Stimulated activated CD8-positive, alpha-beta memory T cell treated with anti-CD3 and anti-CD28 coated beads, Interleukin-4, amount 100 ng/mL, for 48 hours (primary cell): ENCODE measurements at places on chromosomes 1 and 21.

- DNase-seq = no peak
Measured at GRCh38 chr1:110393286-110393685, 2.5 kb upstream of the SLC16A4 start.

DNA sequence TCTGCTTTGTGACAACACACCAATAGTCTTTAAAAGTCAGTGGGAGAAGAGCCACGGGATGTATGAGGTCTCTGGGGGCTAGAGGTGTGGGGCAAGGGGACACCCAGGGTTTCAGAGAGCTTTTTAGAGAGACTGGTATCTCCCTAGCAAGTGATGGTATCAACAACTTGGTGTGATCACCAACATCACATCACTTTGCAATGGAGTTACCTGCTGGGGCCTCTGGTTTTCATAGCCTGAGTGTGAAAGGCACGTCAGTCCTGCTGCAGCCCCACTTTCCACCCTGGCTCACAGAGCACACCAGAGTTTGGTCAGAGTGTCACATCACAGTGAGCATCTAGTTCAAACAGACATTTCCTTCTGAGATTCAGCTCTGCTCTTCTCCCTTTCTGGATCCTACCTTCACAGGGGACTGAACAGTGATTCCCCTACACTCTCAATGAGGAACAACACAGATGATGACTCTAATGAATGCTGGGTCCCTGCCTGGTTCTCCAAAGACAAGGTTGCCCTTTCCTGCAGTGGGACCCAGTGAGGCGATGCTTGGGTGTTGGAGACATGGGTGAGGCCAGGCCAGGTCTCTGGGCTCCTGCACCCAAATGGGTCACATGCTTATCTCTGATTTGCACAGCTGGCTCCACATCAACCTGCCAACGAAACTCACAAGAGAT is 2.0 kb upstream of the MAN1C1 start:
- no peak for DNase-seq

DNA sequence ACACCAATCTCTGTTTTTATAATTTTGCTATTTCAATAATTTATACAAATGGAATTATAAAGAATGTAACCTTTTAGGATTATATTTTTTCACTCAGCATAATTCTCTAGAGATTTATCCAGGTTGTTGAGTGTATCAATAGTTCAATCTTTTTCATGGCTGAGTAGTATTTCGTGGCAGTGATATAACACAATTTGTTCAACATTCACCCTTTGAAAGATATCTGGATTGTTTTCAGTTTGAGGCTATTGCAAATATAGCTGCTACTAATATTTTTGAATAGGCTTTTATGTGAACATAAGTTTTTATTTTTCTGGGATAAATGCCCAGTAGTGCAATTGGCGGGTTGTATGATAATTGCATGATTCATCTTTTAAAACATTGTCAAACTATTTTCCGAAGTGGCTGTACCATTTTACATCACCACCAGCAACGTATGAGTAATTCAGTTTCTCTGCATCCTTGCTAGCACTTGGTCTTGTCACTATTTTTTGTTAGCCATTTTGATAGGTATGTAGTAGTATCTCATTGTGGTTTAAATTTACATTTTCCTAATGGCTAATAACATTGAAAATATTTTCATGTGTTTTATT is 55.6 kb upstream of the ABCD3 start:
- DNase-seq = no peak

DNA sequence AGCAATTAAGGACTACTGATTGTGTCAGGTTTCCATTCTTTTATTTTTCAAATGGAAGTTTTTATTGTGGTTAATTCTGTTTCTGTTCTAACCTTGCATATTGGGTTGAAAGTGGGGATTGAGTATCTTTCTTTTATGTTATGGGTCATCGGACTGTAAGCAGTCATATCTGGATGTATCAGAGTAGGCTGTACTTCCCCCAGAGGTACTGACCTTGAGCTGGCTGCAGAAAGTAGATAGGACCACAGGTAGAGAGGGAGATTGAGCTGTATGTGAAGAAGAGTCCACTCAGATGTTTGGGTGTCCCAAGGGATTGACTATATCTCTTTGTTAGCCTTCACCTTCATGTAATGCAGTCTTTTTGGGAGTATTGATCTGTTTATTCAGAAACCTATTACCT is 20.5 kb upstream of the ALG14 start:
- no peak for DNase-seq

DNA sequence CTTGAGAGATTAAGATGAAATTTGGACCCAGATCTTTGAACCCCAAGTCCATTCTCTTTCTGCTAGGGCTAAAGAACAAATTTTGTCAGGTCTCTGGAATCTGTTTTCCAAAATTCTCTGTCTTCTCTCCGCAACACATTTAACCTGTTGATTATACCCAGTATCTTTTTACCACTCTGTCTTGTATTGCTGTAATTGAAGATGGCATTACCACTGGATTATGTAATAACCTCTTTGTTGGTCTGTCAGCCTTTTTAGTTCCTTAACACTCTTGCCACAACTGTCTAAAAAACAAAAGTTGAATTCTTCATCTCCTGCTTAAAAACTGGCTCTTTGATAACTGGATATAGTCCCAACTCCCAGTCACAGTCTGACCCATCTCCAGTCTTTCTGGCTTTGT is 3.0 kb downstream of the SRP9 start:
- no peak for DNase-seq

DNA sequence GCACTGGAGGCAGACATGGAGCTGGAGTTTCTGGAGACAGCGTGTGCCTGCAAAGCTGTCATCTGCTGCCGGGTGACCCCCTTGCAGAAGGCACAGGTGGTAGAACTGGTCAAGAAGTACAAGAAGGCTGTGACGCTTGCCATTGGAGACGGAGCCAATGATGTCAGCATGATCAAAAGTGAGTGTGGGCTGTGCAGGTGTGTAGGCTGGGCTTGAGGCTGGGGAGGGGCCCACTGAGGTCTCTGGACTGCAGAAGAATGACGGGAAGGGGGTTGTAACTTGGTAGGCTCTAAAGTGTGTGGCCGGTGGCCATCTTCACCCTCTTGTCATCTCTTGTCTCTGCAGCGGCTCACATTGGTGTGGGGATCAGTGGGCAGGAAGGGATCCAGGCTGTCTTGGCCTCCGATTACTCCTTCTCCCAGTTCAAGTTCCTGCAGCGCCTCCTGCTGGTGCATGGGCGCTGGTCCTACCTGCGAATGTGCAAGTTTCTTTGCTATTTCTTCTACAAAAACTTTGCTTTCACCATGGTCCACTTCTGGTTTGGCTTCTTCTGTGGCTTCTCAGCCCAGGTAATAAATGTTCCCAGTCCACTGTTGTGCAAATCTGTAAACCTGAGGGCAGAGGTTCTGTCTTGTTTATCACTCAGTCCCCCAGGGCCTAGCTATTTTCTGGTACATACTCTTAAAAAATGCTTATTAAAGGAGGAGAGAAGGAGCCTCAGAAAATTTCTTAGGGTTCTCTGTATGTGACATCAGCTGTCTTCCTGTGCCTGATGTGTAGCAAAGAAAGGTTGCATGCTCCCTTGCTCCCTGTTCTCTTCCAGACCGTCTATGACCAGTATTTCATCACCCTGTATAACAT is 19.9 kb downstream of the ATP8B2 start:
- DNase-seq = peak; percentile 88

- no peak for DNase-seq
Measured at GRCh38 chr1:204255966-204256365, 42.2 kb upstream of the GOLT1A start.

- DNase-seq = no peak
Measured at GRCh38 chr1:161206411-161207140, 4.4 kb downstream of the NDUFS2 start.

DNA sequence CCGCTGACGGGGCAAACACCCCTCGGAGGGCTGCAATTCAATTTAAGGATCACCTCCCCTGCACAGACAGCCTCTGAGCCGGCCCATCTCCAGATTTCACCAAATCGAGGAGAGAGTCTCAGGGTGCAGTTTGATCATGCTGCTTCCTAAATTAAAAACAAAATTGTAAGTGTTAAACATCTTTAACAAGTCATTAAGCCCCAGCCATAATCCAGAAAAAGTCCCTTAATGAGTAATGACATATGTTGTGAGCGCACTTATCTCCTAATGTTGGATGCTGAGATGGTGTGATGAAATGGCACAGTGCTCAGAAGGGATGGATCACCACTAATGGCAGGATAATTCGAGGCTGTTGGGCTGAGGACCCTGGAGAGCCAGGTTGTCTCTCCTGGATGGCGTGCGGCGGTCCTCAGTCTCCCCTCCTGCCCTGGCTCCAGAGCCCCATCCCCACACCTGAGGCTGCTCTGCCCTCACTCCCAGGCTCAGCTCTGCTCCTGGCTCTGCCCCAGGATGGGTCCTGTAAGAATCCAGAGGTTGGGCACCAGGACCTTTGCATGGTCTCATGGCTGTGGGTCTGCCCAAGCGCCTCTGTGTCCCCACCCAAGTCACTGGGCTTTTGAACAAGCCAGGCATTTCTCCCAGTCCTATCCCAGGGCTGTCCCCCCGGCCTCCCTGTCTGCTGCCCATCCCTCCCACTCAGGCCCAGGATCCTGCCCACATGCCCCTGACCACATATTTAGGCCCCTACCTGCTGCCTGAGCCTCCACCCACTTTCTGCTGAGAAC is 224.4 kb upstream of the POU3F1 start:
- no peak for DNase-seq

GRCh38 chr1:55309786-55310504 is 94.8 kb upstream of the USP24 start:
- DNase-seq = no peak

- DNase-seq = no peak
Measured at GRCh38 chr1:41773144-41773591, 145.6 kb downstream of the HIVEP3 start.

DNA sequence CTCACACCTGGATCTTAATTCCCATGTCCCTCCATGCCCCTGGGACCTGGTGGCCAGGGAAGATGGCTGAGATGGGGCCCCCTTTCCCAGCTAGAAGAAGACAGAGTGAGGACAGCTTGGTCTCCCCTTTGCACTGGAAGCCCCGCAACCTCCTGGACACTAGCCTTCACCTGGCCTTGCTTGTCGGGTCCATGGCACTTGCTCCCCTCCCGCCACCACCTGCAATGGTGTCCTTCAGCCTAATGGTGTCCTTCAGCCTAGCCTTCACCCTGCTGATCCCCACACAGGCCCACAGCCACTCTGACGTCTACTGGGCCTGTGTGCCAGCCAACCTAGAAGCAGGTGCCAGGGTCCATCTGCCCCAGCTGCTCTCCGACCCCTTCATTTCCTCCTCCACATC is 45.9 kb upstream of the EDN2 start:
- DNase-seq = no peak

GRCh38 chr1:178821134-178821866 is 49.6 kb downstream of the ANGPTL1 start:
- DNase-seq = no peak

- DNase-seq = peak; percentile 37
Measured at GRCh38 chr1:221099747-221100595, 220.7 kb downstream of the HLX start.

- no peak for DNase-seq
Measured at GRCh38 chr1:4284976-4285375, 369.4 kb upstream of the AJAP1 start.

GRCh38 chr1:167126317-167126716 is 32.4 kb downstream of the STYXL2 start:
- DNase-seq = no peak

DNA sequence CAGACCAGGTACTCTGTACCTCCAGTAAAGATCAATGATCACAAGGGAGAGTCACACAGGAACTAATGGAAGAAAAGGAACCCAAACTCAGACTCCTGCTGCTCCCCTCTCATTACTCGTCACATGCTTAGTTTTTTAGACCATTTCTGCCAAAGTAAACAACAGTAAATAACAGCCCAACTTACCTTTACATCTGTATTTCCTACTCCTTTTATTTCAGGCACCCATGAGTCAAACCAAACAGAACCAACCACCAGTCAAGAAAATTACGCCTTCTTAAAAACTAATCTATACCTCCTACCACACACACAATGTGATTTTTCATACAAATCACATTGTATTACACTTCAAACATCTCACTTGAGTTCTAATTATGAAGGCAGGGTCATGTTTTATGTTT is 61.4 kb upstream of the HTR1D start:
- no peak for DNase-seq

DNA sequence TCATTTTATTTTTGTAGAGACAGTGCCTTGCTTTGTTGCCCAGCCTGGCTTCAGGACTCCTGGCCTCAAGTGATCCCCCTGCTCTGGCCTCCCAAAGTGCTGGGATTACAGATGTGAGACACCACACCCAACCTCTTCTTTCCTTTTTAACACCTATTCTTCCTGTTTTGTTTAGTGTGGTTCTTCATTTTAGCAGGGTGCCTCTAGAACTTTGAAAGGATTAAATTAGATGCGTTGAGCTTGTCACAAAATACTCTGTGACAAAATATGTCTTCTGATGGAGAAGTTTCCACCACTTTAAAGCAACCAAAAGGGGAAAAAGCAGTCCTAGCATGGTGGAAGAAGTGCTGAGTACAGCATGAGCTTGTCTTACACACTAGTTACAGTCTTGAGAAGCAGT is 42.0 kb downstream of the CDC14A start:
- no peak for DNase-seq

GRCh38 chr1:115445090-115445489 is 107.0 kb upstream of the NGF start:
- no peak for DNase-seq

DNA sequence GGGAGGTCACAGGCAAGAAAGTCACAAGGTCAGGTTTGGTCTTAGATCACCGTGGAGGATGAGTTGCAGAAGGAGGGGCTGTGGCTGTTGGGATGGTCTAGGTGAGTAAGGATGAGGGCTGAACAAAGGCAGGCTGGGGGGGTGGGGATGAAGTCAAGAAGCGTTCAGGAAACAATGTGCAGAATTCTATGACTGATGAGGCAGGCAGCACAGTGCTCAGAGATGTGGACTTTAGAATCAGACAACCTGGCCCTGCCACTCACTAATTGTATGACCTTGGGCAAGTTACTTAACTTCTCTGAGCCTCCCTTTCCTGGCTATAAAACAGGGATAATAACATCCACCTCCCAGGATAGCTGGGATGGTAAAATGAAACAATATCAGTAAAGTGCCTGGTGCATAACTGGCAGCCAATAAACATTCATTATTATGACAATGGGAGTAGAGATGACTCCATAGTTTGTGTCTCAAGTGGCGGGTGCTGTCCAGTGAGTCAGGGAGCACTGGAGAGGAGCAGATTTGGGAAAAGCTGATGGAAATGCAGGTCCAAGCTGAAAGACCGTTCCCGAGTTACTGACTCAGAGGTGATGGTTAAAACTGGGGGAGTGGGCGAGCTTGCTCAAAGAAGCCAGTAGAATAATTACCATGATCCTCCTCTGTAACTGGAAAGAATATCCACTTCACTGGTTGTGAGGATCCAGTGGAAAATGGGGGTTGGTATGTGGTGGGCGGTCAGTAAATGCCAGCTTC is 2.1 kb downstream of the TIE1 start:
- DNase-seq = no peak

GRCh38 chr1:117964290-117965038 is 34.9 kb downstream of the WDR3 start:
- DNase-seq = no peak

GRCh38 chr1:208227366-208227765 is 16.8 kb downstream of the PLXNA2 start:
- DNase-seq = no peak

DNA sequence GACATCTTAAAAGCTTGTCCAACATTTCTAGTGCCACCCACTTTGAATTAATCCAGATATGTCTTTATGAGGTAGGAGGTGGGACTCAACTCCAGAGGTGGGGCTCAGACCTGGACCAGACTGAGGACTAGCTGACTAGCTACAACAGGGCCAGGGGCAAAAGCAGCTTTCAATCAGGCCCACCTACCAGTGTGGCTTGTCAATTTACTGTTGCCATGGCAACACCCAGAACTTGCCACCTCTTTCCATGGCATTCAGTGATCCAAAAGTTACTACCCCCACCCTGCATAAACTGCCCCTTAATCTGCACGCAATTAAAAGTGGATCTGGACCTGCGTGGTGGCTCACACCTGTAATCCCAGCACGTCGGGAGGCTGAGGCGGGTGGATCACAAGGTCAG is 113.2 kb upstream of the KAZN start:
- DNase-seq = no peak
